ENCODE measurements at places on chromosomes 6 and 20.

GRCh38 chr20:56806952-56807517 lies 177.9 kb downstream of the TFAP2C start:
- no peak for DNase-seq

GRCh38 chr20:47293631-47294030 lies 62.9 kb downstream of the ZMYND8 start:
- DNase-seq, result no peak

GRCh38 chr6:120355822-120356221 lies 978.5 kb downstream of the TBC1D32 start:
- no peak for DNase-seq

GRCh38 chr6:9507136-9507895 lies 907.6 kb downstream of the TFAP2A start:
- DNase-seq, result no peak

DNA sequence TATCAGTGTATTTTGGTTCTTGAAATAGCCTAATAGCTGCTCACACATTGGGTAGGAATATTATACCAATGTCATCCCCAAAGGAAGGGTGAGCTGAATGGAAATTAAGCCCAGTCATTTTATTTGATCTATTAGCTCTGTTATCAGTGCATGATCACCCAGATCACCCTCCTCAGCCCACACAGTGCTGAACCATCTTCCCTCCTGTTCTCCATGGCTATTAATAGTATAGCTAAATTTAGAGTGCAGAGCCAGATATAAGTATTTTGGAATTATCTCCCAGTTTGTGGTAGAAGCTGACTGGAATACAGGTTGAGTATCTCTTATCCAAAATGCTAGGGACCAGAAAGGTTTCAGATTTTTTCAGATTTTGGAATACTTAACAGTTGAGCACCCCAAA lies 45.4 kb downstream of the KCTD20 start:
- DNase-seq, result no peak

- no peak for DNase-seq
Measured at GRCh38 chr20:23009636-23010035, 25.5 kb upstream of the SSTR4 start.

GRCh38 chr6:109172101-109172746 lies 76.9 kb downstream of the CEP57L1 start:
- no peak for DNase-seq

- no peak for DNase-seq
Measured at GRCh38 chr20:62606016-62606415, 36.3 kb upstream of the SLCO4A1 start.

DNA sequence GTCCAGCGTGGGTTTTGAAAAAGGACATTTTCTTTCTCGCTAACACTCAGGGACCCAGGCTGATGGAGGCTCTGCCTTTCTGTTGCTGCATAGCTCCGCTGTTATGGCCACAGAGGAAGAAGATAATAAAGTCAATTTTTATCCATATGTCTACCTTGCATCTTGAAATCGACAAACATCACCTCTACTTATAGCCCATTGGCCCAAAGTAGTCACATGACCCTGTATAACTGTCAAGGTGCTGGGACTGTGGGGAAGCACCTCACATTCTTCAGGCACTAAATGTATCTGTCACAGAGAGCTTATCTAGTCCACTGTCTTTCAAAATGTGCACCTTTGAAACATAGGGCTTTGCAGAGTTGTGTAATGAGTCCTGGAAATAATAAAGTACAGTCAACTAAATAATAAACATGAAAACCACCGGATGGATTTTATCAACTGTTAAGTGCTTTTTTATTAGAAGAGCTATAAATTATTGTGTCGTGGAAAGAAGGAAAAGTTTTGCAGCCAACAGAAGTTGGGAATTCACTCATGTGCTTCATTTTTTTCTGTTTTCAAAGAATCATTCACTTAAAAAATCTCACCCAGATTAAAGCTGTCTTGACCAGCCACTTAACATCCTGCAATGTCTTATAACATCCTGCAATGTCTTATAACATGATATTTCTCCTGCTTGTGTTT lies 47.7 kb upstream of the RCAN2 start:
- no peak for DNase-seq

- no peak for DNase-seq
Measured at GRCh38 chr20:57899554-57899953, 189.7 kb upstream of the PMEPA1 start.

- no peak for DNase-seq
Measured at GRCh38 chr20:20096421-20096820, 44.1 kb downstream of the CFAP61 start.

GRCh38 chr20:49478754-49479689 lies 3.4 kb downstream of the KCNB1 start:
- DNase-seq, result no peak

DNA sequence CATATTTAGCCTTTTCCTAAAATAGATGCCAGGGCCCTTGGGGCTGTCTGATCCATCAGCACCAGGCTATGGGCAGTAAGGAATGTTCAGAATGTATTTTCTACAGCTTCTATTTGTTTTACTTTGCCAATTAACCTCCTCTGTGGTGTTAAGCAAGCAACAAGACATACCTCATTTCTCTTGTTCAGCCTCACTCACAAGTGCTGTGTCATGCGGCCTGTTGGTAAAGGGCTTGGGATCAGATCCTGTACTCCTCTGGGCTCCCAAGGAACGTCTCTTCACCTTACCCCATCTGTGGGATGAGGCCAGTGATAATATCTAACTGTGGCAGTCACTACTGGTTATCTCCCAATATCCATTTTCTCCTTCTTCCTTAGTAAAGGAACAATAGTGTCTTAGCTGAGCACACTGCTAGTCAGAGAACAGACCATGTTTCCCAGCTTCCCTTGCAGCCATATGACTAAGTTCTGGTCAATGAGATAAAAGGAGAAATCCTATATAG lies 7.0 kb upstream of the DSTN start:
- no peak for DNase-seq

GRCh38 chr6:17457405-17457804 lies 64.0 kb downstream of the CAP2 start:
- DNase-seq, result no peak

GRCh38 chr20:51092338-51092737 lies 69.4 kb upstream of the KCNG1 start:
- no peak for DNase-seq

All from stimulated activated CD4-positive, alpha-beta T cell treated with anti-CD3 and anti-CD28 coated beads, Interleukin-1b, Interleukin-23, amount 100 ng/mL, for 1 hour (primary cell).